CD4-positive, alpha-beta T cell treated with Interleukin-21 for 1 hour (primary cell): ENCODE measurements at places on chromosomes 16 and 17.

- no peak for DNase-seq
These were observed 47.3 kb downstream of the MYOCD start for GRCh38 chr17:12712941-12713340.

- DNase-seq, result no peak
These were observed 203.9 kb downstream of the CEP112 start for GRCh38 chr17:65987988-65988387.

DNA sequence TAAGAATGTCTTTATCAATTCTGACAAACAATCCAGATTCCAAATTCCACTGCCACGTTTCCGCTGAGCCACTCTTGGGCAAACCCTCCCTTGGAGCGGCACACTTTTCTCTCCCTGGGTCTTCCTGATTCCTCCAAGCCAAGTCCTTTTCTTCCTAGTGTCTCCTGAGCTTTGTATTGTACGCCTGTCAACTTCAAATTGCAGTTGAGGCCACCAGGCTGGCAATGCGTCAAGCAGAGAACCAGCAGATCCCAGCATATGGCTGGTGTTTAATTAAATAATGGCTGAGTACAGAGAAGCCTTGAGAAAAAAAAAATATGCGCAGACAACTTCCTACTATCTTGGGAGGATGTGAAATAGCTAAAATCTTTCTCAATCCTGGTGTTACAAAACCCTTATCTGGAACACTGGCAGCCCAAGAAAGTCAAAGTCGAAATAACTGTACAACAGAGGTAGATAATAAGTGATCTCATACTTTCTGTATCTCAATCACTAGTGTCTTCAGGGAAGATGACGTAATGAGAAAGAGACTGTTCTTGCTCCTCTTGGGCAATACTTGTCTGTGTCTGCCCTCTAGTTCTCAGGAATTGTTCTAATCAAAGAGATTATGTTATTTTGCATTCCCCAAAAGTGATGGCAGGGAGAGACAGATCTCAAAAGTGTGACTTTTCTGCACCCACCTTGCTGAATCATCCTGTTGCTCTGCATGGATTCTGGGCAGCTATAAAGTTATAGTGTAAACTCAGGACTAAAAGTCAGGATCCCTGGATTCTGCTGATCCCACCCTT is 15.0 kb downstream of the SMIM36 start:
- no peak for DNase-seq

GRCh38 chr16:71631776-71632175 is 5.8 kb downstream of the MARVELD3 start:
- no peak for DNase-seq

DNA sequence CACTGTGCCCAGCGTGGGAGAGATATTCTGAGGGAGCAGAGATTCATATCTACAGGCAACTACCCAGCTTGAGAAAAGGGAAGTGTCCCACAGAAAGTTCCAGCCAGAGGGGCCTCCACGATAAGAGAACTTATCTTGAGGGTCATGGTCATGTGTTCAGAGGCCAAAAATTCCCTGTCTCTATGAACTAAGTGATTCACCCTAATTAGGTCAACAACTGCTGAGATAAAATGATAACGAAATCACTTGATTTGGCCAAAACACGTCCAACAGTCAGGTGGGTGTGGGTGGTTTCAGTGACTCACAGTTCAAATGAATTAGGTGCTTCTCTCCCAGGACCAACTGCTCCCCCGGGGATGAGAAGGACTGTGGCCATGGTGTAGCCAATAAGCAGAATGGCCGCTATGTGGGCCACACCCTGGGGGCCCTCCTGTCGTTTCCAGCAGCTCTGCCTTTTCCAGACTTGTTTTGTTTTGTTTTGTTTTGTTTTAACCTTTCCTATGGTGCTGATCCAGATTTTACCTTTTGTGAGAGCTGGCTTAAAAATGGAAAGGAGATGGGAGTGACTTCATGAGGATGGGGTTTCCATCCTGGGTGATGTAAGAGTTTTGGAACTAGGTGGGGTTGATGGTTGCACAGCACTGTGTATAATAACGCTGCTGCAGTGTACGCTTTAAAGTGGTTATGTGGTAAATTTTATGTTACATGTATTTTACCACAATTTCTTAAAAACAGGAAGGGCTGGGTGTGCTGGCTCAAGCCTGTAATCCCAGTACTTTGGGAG is 8.7 kb downstream of the DNAI2 start:
- peak; percentile 77 for DNase-seq

DNA sequence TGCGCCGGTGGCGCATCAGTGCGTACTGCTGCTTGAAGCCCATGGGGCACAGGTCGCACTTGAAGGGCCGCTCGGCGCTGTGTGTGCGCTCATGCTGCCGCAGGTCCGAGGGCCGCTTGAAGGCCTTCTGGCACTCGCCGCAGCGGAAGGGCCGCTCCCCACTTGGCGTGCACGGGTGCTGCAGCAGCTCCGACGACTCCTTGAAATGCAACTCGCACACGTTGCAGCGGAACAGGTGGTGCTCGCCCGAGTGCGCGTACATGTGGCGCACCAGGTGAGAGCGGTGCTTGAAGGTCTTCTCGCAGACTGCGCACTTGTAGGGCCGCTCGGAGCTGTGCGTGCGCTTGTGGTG is 3.3 kb downstream of the ZNF319 start:
- no peak for DNase-seq

DNA sequence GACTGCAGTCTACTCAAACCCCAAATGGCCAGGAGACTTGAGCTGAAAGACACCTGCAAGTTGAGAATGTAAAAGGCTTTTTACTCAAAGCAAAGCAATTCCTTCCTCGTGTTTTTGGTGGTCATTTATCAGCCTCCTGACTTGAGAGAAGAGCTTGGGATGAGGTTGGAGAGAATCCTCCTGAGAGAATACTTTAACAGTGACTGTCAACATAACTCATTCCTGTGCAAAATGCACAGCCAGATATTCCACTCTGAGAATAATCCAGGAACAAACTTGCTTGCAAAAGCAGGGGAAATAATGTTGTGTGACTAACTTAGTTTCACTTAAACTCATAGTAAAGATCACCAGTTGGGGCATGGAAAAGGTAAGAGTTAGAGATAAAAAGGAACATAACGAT is 53.4 kb downstream of the SNTB2 start:
- DNase-seq, result no peak

GRCh38 chr17:7004398-7005253 is 7.8 kb upstream of the RNASEK start:
- DNase-seq, result peak; percentile 86

GRCh38 chr17:62827746-62828485 is 19.8 kb upstream of the MARCHF10 start:
- no peak for DNase-seq

GRCh38 chr17:67441052-67441895 is 64.2 kb downstream of the PITPNC1 start:
- DNase-seq, result peak; percentile 90

GRCh38 chr17:28810437-28810836 is 32.2 kb downstream of the FAM222B start:
- DNase-seq, result no peak

- no peak for DNase-seq
These were observed 375.3 kb upstream of the CDH5 start for GRCh38 chr16:65991149-65991701.

- no peak for DNase-seq
These were observed 20.6 kb upstream of the LONP2 start for GRCh38 chr16:48223490-48223889.

DNA sequence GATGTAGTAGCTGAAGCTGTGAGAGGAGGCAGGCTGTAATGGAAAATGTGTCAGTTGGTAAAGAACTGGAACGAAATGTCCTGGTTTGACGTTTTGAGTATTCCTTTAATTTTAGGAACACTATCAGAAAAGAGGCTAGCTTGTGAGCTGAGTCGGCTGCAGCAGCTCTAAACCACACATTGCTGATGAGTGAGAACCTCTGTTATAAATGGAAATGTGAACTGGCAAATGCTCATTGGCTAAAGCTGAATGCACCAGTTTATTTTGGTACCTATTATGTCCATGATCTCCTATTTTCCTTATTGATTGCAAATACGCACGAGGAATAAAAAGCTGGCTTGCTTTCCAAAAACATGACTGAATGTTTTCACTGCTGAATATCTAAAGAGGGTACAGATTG is 11.0 kb upstream of the WIPI1 start:
- DNase-seq, result no peak

- DNase-seq, result no peak
These were observed 2.6 kb downstream of the CDH5 start for GRCh38 chr16:66369055-66369592.

DNA sequence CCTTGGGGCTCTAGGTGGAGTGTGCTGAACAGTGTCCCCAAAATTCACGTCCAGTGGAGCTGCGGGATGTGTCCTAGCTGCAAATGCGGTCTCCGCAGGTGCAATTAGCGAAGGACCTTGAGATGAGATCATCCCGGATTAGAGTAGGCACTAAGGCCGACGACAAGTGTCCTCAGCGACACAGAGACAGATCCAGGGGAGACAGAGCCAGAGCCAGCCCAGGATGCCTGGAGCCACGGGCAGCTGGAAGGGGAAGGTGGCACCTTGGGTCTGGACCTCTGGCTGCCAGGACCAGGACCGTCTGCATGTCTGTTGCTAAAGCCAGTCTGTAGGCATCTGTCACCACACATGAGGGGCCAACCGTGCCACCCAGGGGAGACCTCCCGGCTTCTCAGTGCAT is 24.5 kb downstream of the SLC7A5 start:
- no peak for DNase-seq

GRCh38 chr17:7573324-7574080 is 5.9 kb upstream of the CD68 start:
- peak; percentile 95 for DNase-seq

GRCh38 chr17:72457712-72458111 is 336.9 kb downstream of the SOX9 start:
- no peak for DNase-seq

DNA sequence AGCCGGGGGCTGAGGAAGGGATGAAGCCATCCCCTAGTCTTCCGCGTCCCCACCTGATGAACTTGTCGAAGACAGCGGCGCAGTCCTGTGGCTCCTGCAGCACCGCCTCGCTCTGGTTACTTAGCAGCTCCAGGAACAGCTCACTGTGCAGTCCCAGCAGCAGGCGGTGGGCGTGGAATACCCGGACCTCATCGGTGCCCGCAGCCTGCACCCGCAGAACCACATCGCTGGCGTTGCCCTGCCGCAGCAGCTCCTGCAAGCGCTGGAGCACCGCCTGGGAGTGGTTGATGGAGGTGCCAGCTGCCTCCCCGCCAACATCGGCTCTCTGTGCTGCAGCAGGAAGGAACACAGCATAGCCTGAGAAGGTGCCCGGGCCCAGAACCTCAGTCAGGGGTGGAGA is 1.8 kb downstream of the BTBD17 start:
- DNase-seq, result no peak

DNA sequence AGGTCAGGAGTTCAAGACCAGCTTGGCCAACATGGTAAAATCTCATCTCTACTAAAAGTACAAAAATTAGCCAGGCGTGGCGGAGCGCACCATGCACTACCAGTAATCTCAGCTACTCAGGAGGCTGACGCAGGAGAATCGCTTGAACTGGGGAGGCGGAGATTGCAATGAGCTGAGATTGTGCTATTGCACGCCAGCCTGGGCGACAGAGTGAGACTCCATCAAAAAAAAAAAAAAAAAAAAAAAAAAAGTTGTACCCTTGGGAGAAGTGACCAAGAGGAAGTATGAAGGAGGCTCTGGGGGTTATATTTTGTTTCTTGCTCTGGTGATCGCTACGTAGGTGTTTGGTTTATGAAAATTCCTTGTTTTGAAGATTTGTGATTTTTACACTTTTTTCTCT is 66.3 kb downstream of the LITAF start:
- no peak for DNase-seq

DNA sequence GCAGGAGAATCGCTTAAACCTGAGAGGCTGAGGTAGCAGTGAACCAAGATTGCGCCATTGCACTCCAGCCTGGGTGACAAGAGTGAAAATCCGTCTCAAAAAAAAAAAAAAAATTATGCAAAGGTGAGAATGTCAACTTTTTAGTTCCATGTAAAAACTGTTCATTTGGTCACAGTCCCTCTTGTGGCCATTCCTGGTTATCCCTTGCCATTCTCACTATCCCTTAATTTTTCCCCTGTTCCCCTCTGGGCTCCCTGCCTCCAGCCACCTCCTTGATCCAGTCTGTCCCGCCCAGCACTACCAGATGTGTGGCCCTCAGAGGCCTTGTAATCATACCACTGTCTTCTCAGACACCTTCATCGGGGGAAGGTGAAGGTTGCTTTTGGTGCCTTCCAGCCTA is 23.4 kb downstream of the DCAF7 start:
- DNase-seq, result no peak

DNA sequence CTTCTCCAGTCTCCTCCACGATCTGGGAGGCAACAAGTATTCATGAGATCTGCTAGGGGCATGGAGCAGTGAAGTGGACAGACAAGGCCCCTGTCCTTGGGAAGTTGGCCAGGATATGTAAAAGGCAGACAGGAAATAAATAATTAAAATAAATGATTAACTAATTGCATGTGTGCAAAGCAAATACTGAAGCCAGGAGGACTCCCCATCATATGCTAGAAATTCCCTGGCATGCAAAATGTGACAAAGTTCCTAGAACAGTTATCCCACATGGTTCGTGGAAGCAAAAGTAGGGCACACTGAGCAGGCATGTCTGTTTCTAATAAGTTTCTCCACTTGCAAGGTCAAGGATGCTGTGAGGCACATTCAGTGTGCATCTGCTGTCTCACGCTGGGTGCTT is 86.8 kb downstream of the CDYL2 start:
- DNase-seq, result no peak

DNA sequence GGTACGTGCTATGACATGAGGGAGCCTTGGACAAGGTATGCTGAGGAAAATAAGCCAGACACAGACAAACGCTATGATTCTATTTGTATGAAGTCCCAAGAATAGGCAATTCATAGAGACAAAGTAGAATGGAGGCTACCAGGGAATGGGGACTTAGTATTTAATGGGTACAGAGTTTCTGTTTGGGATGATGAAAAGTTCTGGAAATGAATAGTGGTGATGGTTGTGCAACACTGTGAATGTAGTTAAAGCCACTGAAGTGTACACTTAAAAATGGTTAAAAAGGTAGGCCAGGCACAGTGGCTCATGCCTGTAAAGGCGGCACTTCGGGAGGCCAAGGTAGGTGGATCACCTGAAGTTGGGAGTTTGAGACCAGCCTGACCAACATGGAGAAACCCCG is 3.3 kb downstream of the PRPSAP1 start:
- no peak for DNase-seq

GRCh38 chr16:4247460-4247784 is 5.5 kb upstream of the SRL start:
- no peak for DNase-seq

GRCh38 chr17:32992321-32993033 is 830 bp downstream of the SPACA3 start:
- DNase-seq, result no peak

GRCh38 chr17:63450551-63450950 is 4.4 kb upstream of the CYB561 start:
- no peak for DNase-seq

GRCh38 chr16:49889725-49890397 is 33.9 kb upstream of the ZNF423 start:
- DNase-seq, result no peak

DNA sequence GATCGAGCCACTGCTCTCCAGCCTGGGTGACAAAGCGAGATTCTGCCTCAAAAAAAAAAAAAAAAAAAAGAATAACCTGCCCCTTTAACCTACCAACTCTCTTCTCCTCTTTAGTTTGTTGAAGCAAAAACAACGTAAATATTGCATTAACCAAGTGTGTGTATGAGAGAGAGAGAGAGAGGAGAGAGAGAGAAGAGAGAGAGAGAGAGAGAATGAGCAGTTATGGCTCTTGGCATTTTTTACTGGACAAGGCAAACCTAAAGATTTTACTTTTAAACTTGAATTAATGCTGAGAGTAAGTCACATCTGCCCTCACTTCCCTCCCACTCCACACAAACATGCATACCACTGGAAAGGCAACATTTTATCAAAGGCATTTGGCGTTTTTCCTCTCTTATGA is 3.0 kb upstream of the SLFN5 start:
- no peak for DNase-seq

- no peak for DNase-seq
These were observed 775 bp upstream of the PAGR1 start for GRCh38 chr16:29815032-29815721.
